ENCODE measurements at places on chromosomes 5 and 9.

DNA sequence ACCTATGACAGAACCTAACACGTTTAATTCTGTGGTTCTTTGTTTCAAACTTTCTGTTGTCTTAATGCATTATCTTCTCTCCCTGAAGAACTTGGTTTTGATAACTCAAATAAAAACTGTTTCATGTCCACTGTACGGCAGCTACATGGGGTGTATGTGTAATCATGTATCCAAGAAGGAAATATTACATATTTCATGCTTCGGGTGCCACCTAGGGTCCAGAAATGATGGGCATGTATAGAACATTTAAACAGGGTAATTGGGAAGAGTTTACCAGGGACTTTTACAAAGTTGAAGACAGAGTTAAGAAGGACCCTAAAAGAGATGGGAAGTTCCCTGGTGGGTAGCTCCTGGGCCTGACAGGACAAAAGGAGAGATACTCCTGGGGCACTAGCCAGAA is 291.3 kb downstream of the FBXL7 start:
- no peak for DNase-seq

GRCh38 chr9:20598367-20598766 is 23.9 kb downstream of the MLLT3 start:
- no peak for DNase-seq

DNA sequence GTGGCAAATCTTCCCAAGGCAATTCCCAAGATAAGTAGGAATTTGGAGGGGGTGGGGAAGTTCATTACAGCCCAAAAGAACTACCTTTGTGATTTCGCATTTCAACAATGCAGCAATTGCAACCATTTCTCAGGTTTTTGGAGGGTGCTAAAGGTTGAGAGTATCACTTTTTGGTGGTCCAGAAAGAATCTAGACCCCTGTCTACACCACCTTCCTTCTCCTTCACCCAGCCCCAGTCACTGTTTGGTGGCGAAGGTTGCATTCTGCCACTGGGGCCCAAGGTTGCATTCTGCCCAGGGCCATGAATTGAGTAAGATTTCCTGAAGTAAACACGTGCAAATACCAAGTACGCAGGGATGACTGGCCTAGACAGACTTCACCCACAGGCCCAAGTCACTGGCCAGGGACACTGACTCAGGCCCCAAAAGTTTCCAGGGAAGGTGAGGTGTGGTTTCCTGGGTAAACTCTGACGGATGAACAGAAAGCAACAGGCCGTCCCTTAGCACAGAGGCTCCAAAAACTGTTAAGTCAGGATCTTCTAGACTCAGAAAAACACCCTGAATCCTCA is 5.7 kb downstream of the PDE6A start:
- DNase-seq = no peak

DNA sequence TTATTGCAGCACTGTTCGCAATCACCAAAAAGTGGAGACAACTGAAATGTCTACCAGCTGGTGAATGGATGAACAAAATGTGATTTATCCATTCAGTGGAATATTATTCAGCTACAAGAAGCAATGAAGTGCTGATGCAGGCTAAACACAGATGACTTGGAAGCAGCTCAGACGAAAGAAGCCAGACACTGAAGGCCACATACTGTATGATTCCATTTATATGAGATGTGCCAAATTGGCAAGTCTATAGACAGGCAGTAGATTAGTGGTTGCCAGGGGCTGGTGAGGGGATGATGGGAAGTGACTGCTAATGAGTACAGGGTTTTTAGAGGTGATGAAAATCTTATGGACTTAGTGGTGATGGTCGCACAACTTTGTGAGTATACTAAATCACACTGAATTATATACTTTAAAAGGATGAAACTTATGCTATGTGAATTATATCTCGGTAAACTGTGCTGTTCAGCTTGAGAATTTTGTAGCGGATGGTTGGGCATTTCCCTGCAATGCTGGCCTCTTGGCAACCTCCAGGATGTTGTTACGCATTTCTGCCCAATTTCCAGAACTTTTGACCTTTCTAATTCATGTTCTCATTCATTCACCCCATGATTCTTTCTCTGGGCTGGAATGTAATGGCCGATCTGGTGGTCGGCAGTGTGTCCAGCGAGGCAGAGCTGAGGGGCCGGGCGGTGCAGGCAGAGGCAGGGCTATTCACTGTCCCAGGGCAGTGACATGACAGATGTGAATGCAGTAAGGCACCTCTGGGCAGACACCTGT is 22.0 kb upstream of the WNK2 start:
- DNase-seq = no peak

GRCh38 chr5:171893290-171893886 is 107.8 kb downstream of the SMIM23 start:
- DNase-seq = no peak

DNA sequence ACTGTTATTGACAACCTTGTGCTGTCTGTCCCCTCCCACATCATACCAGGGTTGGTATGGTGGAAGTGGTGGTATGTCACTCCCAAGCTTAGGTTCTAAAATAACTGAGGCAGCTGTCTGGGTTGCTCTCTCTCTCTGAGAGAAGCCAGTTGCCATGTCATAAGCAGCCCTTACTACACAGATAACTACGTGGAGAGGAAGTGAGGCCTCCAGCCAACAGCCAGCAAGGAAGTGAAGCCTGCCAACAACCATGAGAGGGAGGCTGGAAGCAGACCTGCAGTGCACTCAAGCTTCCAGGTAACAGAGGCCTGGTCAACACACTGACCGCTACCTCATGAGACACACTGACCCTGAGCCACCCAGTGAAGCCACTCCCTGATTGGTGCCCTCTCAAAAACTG is 18.6 kb downstream of the CTNNAL1 start:
- DNase-seq = no peak

- no peak for DNase-seq
These were observed 24.1 kb downstream of the IL33 start for GRCh38 chr9:6239694-6240093.

- DNase-seq = no peak
These were observed 261.2 kb downstream of the GADD45G start for GRCh38 chr9:89865981-89866380.

GRCh38 chr5:136522217-136522956 is 157.0 kb upstream of the TRPC7 start:
- no peak for DNase-seq

GRCh38 chr5:127871503-127872153 is 168.4 kb downstream of the CCDC192 start:
- no peak for DNase-seq

DNA sequence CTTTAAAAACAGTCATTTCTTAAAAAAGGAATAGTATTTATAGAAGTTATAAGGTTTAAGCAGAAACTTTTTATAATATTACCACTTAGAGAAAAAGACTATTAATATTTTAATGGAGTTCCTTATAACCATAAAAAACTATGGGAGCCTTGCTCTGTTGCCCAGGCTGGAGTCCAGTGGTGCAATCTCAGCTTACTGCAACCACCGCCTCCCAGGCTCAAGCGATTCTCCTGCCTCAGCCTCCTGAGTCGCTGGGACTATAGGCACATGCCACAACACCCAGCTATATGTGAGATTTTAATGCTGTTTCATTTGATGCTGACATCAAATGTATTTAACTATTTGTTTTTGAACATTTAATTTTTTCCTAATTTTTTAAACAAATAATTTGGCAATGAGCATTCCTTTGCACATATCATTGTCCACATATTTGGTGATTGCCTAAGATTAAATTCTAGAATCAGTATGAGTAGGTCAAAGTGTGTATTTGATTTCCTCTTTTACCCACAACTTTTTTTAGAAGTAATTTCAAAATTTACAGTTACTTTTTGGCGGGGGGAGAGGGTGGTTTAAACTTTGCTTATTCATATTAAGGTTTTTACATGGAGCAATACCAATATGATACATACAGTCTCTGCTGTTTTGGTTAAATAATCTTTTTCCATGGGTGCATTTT is 235.5 kb downstream of the ARHGEF28 start:
- no peak for DNase-seq

DNA sequence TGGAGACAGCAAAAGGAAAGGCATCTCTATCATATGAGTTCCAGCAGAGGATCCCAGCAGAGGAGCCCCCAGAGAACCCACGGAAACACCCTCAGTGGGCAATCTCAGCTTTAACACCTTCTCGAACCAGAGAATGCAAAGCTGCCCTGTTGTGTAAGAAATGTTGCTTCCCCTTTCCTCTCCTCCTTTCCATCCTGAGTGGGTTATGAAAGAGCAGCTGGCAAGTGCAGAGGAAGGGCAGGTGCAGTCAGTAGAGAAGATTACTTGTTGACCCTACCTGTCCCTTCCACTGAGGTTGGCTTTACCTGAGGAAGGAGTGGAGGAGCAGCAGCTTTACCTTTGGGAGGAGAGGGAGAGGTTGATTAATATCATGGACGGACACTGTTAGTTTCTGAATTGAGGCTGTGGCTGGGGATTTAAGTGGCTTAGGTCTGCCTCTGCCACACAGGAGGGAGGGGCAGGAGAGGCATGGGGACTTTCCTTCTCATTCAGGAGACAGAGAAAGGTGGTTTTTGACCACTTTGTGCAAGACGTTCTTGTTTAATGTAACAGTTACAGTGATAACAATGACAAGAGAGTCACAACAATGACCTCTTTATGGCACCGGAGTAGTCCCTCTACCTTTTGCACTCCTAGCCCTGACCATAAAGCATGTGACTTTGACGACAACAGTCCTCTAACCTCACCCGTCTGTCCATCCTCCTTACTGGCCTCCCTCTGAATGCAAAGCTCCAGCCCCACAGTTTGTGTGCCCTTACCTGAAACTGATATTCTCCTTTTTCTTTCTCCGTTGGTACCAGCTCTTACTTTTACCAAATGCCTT is 254.8 kb downstream of the NSG2 start:
- DNase-seq = no peak

DNA sequence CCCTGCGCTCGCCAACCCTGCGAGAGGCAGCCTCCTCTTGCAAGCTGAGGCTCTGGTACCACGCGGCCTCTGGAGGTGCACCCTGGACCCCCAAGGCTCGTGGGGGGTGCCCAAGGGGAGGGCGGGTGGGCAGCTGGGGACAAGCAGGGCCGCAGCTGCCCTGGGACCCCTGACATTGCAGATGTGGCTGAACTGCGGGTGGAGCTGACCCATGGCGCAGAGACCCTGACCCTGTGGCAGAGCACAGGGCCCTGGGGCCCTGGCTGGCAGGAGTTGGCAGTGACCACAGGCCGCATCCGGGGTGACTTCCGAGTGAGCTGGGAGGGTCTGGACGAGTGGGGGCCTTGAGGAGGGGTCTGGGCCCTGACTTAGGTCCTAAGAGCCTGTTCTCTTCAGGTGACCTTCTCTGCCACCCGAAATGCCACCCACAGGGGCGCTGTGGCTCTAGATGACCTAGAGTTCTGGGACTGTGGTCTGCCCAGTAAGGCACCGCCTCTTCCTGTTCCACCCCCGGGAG is 1.5 kb downstream of the MAMDC4 start:
- DNase-seq = no peak

DNA sequence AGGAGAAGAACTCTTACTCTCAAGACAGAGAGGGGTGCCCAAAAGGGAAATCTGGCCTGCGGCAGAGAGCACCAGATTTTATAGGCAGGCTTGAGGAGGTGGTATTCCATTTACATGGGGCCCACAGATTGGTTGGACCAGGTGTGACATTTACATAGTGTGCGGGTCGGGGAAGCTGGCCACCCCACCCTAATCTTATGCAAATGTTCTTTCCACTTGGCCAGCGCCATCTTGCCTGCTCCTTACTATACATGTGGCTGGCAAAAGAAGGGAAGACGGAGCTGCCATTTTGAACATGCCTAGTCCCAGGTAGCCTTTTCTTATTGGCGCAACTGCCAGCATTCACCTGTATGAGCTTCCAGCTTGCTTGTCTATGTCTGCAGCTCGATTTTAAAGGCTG is 34.8 kb downstream of the PLEKHG4B start:
- DNase-seq = no peak

- DNase-seq = no peak
These were observed 32.6 kb upstream of the PRRC2B start for GRCh38 chr9:131361202-131361833.

All from progenitor cell of endocrine pancreas (in vitro differentiated cells).